Omental fat pad (tissue), 4 donors: ENCODE measurements at places on chromosomes 11 and 22.

- no peak for DNase-seq
Measured at GRCh38 chr11:115963156-115963555, 458.9 kb upstream of the CADM1 start.

DNA sequence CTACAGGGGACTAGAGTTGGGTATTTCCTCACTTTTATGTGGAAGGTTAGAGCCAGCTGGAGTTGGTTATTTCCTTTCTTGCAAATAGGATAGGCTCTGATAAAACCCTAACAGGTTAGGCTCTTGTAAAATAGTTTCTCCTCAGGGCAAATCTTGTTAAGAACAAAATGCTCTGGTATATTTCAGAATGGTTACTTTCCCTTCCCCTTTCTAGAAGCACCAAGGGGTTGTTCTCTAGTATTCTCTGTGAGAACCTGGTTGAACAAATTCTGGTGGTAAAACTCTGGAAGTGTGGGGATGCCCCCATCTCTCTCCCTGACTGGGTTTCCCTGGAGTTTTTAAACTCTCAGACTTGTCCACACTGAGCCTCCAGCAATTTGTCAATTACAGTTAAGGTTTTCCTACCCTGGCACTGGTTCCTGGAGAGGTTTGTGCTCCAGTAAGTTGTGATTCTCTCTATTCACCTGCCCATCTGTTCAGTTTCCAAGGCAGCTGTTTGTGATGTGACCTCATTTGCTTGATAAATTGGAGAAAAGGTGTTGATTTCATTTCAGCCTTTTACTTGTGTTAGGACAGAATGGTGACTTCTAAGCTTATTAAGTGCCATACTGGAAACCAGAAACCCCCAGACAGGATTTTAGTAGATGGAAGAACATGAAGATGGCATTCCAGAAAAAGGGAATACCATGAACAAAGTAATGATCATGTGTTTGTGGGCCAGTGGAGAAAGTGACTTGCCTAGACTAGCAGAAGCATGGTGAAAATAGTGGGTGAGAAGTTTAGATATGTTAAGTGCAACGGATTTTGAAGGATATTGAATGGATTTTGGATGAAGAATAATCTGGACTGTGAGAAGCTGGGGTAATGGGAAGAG is 64.6 kb downstream of the EXT2 start:
- DNase-seq = no peak

DNA sequence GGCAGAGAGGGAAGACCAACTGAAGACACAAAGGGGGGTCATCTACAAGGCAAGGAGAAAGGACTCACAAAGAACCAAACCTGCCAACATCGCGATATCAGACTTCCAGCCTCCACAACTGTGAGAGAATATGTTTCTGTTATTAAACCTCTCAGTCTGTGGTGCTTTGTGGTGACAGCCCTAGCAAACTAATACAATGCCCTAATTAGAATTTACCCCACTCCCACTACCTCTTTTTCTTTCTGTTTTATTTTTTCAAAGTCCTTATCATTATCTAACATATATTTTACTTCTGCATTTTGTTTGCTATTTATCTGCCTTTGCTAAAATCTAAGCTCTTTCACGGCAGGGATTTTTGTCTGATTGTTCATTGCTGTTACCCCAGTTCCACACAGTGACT is 2.5 kb upstream of the OR52D1 start:
- DNase-seq = no peak

DNA sequence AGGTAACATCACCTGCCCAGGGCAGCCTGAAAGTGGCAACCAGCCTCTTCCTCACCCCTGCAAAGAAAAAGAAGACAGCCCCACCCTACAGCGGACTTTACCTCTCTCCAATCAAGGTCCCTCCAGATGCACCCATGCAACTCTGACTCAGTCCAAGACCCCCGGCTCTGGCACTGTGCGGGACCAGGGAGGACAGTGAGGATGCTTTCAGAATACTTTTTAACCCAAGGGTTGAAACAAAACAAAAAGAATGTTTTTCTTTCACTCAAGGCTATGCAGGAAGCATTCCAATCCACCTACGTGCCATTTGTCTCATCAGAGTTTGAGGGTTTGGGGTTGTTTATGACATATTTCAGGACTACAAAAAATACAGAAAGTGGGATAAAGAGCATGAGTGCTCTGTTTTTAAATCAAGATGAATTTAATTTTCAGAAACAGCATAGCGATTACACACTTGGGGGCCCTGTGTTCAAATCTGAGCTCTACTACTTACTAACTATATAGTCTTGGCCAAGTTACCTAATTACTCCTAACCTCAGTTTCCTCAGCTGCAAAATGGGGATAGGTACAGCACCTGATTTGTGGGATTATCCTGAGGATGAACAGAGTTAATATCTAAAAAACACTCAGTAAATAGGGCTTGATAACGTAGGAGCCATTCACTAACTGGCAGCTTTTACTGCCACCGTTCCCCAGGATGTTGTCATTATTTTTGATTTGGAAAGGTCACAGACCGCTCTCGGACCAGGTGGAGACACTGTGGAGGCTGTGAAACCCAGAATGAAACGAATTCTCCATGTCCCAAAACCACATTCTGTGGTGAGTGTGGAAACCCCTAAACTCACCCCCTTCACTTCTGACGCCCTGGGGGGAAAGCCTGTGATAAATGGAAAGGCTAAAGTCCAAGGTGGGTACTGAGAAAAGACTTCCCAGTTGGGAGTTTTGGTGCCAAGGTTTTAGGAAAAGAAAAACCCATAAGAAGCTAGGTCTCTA is 5.6 kb downstream of the PLAAT3 start:
- DNase-seq = no peak

GRCh38 chr22:38180841-38181452 is 683 bp downstream of the PLA2G6 start:
- no peak for DNase-seq

GRCh38 chr11:132576706-132577105 is 955.6 kb downstream of the OPCML start:
- DNase-seq = no peak

DNA sequence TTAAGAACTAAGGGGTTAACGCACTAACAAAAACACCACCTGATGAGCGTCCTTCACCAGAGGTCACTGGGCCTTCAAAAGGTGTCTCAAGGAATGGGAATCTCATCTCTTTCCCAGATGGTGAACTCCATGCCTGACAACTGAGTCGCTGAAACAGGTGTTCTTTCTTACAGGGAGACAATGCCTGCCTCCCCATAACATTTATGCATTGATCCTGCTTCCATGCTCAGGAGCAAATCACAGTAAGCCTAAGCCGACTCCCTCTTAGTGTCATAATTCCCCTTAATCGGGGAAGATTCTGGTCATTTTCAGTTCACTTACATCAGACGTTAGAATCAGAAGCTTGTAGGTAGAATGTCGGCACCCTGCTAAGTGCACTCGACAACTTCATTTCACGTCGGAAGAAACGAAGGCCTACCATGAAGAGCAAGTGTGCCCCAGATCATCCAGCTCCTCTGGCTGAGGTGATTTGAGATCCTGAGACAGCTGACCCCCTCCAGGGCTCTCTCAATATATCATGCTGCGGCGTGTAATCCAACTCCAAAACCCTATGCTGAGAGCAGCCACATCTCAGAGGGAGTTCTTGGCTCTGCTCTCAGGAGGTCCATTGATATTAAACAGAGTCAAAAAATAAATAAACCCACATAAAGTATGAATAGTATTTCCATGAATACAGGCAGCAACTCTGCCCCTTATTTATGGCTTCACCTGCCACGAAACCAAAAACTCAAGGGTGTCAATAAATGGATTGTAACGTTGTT is 163.1 kb downstream of the LARGE1 start:
- no peak for DNase-seq

- DNase-seq = no peak
Measured at GRCh38 chr11:62493801-62494200, 52.8 kb downstream of the AHNAK start.

DNA sequence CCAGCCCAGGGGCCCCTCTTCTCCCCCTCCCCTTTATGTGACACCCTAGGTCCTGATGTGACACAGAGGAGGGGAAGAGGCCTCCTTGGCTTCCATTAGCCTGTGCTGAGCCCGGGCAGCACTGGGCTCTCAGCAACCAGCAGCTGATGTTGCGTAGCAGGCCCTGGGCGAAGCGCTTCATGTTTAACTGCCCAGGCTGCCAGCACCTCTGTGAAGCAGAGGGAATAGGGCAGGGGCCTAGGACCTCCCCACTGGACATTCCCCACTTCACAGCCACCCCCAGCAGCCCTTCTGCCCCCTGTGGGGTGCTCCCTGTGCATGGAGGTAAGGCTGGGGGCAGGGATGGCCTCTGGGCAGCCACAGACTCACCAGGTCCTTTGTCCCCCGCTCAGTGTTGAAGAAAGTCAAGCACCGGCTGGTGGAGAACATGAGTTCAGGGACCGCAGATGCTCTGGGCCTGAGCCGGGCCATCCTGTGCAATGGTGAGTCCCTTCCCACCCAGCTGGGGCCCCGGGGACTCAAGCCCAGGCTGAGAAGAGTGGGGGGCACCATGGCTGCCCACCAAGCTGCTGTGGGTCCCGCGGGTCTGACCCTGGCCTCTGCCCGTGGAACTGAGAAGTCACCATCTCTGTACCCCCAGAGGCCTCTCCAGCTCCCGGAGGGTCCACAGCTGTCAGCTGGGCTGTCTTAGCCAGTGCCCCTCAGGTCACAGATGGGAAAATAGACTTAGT is 11.6 kb downstream of the PICK1 start:
- no peak for DNase-seq

DNA sequence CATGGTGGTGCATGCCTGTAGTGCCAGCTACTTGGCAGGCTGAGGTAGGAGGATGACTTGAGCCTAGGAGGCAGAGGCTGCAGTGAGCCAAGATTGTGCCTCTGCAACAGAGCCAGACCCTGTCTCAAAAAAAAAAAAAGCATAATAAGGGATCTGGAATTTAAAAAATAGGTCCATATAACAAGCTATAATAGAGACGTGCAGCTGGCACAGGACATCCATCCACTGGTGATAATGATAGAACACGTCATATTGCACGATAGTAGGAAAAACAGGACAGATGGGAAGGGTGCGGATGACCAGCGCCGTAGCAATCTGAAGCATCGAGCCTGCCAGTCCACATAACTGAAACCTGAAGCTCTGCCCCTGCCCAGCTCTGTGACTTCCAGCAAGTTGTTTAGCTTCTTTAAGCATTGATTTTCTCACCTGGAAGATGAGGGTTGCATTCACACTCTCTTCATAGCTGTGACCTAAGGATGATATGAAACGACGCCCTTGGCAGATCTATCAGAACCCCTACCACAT is 60.3 kb upstream of the PRODH start:
- no peak for DNase-seq

- no peak for DNase-seq
Measured at GRCh38 chr11:67117176-67117575, 1.9 kb upstream of the KDM2A start.

GRCh38 chr11:98772893-98773292 is 247.9 kb upstream of the CNTN5 start:
- no peak for DNase-seq

- no peak for DNase-seq
Measured at GRCh38 chr11:98561252-98561651, 459.5 kb upstream of the CNTN5 start.

- no peak for DNase-seq
Measured at GRCh38 chr11:13216019-13216710, 61.4 kb upstream of the BMAL1 start.

DNA sequence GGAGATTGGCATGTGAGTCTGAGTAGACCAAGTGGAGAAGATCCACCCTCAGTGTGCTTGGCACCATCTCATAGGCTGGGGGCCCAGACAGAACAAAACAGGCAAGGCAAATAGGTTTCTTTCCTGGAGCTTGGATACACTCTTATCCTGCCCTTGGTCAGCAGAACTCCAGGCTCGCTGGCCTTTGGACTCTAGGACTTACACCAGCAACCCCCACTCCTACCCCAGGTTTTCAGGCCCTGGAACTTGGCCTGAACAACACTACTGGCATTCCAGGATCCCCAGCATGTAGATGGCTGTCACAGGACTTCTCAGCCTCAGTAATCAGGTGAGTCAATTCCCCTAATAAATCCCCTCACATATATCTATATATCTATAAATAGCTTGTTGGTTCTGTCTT is 637.7 kb downstream of the OPCML start:
- DNase-seq = no peak

GRCh38 chr11:77188633-77189491 is 60.8 kb downstream of the MYO7A start:
- no peak for DNase-seq

DNA sequence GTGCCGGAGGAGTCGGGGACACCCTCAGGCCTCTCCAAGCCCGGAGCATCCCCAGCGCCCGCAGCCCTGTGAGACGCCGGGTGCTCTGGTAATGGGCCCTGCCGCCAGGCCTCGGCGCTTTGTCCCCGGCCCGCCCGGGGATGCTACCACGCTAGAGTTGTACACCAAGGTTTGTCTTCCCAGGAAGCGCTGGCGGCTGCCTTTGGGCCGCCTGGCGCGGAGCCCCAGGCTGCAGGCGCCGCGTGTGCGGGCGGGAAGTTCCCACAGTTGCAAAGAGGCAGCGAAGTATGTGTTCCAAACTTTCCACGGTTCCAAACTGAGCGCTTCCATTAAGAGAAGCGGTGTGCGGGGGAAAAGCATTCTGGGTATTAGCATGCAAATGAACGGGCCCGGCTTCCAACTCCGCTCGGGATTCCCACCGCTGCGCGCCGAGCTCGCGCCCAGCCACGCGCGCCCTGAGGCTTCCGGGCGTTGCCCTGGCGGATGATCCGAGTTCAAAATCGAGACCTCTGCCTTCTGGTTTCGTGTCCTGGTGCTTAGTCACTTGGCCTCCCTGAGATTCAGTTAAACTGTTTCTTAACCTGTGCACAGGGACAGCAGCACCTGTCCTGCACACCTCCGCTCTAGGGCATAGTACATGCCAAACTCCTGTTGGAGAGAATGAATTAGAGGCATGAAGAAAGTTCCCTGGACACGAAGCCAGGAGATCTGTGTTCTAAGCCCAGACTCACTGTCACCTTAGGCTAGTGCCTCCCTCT is 1.3 kb upstream of the PATZ1 start:
- no peak for DNase-seq

DNA sequence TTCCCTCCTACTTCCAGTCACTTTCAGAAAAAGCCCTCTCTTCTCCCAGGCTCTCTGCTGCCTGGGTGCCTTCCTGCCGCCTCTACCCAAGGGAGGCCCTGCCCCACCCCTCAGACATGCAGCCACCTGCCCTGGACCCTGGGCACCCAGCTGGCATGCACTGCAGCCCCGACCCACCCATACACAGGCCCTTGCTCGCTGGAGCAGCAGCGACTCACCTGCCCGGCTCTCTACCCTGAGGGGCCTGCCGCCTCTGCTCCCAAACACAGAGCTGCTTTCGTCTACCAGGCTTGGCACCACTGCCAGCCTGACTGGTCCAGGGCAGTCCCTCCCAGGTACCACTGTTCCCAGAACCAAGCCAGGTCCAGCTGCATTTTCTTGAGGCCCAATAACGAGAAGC is 1.2 kb upstream of the TSSK2 start:
- DNase-seq = no peak

DNA sequence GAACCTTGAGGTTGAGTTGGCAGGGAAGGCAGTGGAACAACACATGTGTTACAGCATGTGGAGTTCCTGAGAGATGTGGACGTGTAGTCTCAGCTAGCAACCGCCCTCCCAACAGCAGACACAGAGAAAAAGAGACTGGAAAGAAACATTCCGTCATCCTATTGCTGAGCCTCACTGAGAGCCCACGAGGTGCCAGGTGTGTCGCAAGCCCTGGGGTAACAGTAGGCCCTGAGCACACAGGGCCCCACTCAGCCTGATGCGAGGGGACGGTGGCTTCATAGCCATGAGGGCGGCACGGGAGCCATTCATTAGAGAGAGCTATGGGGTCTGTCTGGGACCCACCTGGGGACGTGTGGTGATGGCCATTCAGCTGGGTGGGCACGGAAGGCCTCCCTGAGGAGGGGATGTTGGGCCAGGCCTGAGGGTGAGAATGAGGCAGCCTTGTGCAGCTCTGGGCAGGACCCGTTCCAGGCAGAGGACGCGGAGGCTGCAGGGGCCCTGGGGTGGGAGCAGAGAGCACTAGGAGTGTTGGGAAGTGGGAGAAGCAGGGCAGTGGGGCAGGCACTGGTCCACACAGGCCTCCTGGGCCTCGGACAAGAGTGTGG is 26.2 kb downstream of the MPPED1 start:
- DNase-seq = no peak
